Peyer's patch (tissue), 4 donors: ENCODE measurements at places on chromosomes 7 and 10. TPM values are rescaled to one million over a fixed set of nuclear protein-coding genes. Genes with fewer than 3 reads are reported as not detected.

- no peak for DNase-seq
These were observed 35.0 kb upstream of the ABCB4 start for GRCh38 chr7:87510411-87510875.

GRCh38 chr7:585229-585711 lies 65.6 kb upstream of the PDGFA start:
- no peak for DNase-seq

GRCh38 chr7:157047148-157047547 lies 36.7 kb upstream of the MNX1 start:
- DNase-seq = no peak

The LEP gene
- not detected for total RNA-seq

The PHYHIPL gene
- 10.1 TPM for total RNA-seq

The ACSM6 gene
- total RNA-seq = not detected

The CACNB2 gene
- 52.7 TPM for total RNA-seq

- DNase-seq = no peak
These were observed 3.7 kb downstream of the IKZF1 start for GRCh38 chr7:50308203-50308531.

The NUTM2E gene
- total RNA-seq = not detected

The HGF gene
- 3.1 TPM for total RNA-seq
